ENCODE measurements at places on chromosomes 13 and 19.

GRCh38 chr19:20078581-20079031, 806 bp downstream of the ZNF90 start:
- no peaks in the 10 kb centered on the region for H3K36me3 ChIP-seq
- H3K4me3 ChIP-seq: peak overlapping the region; percentile 80
- no peak overlapping the region for H3K27ac ChIP-seq
- peak; percentile 13 for DNase-seq
- no peaks in the 10 kb centered on the region for H3K27me3 ChIP-seq

- no peak for DNase-seq
- peaks cover 44% of the 10 kb centered on the region for H3K36me3 ChIP-seq
- no peak overlapping the region for H3K27ac ChIP-seq
- no peaks in the 10 kb centered on the region for H3K27me3 ChIP-seq
- peaks cover 16% of the 10 kb centered on the region for H3K4me1 ChIP-seq
Measured at GRCh38 chr19:16193466-16193865, 4.2 kb upstream of the AP1M1 start.

DNA sequence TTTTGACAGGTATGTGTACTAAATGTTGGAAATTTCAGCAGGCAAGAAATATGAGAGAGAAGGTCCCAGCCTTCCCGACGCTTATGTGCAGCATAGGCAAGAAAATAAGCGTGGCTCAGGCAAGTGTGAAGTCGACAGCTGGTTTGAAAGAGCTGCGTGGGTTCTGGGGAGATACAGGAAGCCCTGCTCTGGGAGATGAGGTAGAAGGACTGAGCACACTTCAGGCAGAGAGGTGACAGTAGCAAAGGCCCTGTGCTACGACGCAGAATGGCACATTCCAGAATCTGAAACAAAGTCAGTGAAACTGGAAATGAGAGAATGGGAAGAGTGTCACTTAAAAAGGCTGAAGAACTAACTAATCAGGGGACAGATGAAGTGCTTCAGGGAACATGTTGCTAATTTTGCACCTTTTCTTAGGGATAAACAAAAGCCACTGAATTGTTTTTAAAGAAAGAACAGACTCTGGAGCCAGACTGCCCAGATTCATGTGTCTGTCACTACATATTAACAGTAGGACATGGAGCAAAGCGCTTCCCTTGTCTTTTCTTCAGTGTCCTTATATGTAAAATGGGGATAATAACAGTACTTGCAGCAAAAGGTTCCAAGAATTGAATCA, 160.1 kb downstream of the SPRY2 start:
- H3K27me3 ChIP-seq: no peaks in the 10 kb centered on the region
- H3K4me3 ChIP-seq: no peak overlapping the region
- H3K27ac ChIP-seq: no peak overlapping the region

DNA sequence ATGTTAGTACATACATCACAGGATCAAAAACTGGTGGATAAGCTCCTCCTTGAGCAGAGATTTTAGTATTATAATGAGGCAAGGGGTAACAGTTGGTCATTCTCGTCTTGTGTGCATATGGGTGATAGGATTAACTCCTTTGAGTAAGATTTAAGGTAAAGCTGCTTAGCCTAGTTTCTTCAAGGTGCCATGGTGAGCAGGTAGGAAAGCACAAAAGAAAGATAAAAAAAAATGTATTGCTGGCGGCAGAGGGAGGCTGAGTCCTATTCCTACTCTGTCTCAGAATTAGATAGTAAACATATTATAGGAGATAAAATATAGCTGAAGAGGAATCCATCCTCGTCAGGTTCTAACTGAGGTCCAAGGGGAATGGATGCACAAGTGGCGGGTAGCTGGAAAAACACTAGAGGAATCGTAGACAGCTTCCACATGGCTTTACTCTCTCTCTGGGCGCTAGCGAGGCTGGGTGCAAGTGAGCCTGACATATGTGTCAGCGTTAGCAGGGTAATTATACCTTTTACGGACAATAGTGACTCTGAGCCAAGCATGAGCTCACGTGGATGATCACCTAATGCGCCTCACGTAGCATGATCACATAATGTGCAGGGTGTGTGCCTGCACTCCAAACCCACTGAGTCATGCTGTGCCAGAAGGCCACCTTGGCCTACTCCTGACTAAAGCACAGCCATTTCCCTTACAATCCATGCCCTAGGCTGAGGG, 734.3 kb upstream of the MIR17HG start:
- no peak overlapping the region for H3K27ac ChIP-seq
- no peaks in the 10 kb centered on the region for H3K36me3 ChIP-seq
- no peak for DNase-seq

GRCh38 chr13:73074014-73074413, 15.2 kb downstream of the KLF5 start:
- H3K4me3 ChIP-seq: no peak overlapping the region
- H3K4me1 ChIP-seq: no peaks in the 10 kb centered on the region
- no peak overlapping the region for H3K27ac ChIP-seq
- H3K36me3 ChIP-seq: no peaks in the 10 kb centered on the region

DNA sequence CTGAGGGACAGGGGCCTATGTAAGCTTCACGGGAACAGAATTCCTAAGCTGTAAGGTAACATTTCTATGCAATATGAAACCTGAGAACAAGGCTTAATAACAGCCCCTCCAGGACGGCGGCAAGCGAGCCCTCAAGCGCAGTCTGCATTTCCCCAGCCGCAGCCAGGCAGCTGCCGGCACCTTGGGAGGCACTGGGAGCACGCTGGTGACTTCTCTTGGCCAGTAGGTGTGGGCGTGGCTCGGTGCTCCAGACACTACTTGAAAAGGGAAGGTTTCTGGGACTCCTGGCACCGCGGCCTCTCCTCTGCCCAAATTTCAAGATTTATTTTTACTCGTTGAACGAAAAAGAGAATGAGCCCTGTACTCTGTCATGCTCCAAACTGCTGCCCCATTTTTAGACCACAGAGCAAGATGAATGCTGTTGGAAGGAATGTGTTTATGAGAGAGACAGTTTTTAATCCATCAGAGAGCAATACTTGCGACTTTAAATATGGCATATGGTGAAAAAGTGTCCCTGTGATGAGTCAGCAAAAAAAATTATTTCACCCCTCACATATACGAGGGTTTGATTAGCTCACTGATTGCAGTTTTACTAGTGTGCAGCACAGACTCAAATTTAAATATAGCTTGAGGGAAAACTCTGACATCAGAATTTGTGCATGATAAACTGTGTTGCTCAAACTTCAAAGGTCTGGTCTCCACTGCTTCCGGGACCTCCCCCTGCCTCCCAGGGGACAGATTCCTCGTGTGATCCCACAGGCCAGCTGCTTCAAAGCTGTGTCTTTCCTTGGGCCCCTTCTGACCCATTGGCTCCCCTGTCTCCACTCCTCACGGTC, 81.2 kb downstream of the COL4A2 start:
- H3K27ac ChIP-seq: no peak overlapping the region
- H3K4me3 ChIP-seq: no peak overlapping the region
- no peaks in the 10 kb centered on the region for H3K4me1 ChIP-seq
- H3K36me3 ChIP-seq: no peaks in the 10 kb centered on the region

- no peaks in the 10 kb centered on the region for H3K27me3 ChIP-seq
- no peak overlapping the region for H3K27ac ChIP-seq
- no peaks in the 10 kb centered on the region for H3K36me3 ChIP-seq
Measured at GRCh38 chr13:34816908-34817665, 125.0 kb upstream of the NBEA start.
